ENCODE measurements at places on chromosomes 5 and 9. TPM values are rescaled to one million over a fixed set of nuclear protein-coding genes. Genes with fewer than 3 reads are reported as not detected.

DNA sequence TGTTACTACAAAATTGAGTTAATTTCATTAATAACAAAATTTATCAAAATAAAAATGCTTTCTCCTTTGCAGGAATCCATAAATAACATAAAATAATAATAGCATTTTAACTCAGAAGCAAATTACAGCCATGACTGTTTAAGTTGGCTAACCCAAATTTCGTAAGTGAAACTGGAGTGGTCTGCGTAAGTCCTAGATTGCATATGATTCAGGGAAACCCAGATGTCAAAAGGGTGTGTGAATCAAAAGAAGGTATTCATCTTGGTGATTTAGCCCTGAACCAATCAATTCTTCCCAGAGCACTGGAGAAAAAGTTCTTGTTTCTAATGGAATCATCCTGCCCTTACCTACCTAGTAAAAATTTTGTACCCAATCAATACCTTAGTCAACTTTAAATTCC is 547.6 kb downstream of the RAB3C start:
- no peak for DNase-seq

Gene LRRC19
- total RNA-seq = not detected

Gene MCCC2
- total RNA-seq = 62.6 TPM

DNA sequence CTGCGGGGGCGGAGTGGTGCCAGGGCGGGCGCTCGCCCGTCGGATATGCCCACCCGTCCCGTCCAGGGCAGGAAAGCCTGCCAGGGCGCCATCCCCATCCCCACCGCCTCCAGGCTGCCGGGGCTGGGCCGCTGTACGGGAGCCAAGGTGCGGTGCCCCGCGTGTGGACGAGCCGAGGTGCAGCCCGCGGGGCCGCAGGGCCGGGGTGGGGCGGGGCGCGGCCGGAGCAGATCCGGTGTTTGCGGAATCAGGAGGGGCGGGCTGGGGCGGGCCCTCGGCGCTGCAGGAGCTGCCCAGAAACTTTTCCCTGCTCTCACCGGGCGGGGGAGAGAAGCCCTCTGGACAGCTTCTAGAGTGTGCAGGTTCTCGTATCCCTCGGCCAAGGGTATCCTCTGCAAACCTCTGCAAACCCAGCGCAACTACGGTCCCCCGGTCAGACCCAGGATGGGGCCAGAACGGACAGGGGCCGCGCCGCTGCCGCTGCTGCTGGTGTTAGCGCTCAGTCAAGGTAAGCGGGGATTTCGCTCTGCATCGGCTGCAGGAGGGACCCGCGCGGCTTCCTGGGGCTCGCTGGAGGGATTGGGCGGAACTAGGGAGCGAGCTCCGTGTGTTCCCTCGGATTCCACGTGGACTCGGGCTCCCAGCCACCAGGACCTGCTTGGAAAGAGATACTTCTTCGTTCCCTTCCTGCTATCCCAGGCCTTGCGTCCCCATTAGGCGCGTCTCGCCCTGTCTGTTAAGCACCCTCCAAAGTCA is at the start of gene ITGA2:
TSS of gene ITGA2 (plus strand) at position 328 of the 756 bp plus-strand sequence. CDS start at position 445, 117 bp downstream.
- DNase-seq = peak; percentile 71

DNA sequence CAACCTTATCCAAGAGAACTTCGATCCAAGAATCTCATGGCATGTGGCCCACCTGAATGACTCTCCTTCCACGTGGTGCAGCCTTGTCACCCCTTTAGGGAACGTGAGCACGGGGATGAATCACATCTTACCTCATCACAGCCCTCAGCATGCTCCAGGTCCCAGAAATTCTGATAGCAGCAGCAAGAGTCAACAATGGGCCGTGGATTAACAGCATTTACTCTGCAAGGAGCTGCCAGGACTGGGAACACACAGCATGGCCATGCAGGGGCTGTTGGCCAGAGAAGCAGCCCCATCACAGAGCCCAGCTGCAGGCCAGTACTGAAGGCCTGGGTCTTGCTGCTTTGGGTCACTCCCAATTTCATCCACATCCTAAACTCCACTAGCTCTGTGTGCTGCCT is 150.4 kb downstream of the C5orf15 start:
- no peak for DNase-seq

- no peak for DNase-seq
Observed at GRCh38 chr5:97458851-97459250, 275.8 kb upstream of the RIOK2 start.

Gene PRKACG
- total RNA-seq = not detected

DNA sequence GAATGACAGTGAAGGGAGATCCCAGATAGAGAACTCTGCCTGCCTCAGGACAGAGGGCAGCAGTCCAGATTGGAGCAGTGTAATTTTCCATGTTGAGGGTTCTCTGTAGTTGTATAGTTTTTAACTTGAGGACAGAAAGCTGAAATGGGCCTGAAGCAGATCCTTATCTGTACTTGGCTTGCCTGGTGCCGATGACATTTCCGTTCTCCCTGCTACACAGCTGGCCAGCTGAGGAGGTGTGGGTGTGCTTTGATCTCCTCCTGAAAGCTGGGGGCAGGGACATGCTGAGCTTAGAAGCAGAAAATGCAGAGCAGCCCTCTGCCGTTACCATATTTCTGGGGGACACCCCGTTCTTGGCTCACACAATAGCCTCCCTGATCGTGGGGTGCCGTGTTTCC is 10.5 kb downstream of the GLRX start:
- no peak for DNase-seq

DNA sequence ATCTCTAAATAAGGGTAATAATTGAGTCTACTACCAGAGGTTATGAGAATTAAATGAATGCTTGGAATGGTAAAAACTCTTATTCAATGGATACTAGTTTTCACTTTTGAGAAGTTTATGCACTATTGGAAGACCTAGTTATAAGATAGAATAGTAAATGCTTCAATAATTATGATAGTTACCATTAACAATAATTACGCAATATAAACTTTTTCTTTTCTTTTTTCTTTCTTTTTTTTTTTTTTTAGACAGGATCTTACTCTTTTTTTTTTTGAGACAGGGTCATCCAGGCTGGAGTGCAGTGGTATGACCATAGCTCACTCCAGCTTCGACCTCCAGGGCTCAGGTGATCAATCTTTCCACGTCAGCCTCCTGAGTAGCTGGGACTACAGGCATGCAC is 6.7 kb downstream of the ALDOB start:
- no peak for DNase-seq

GRCh38 chr9:108869092-108869725 is 7.1 kb downstream of the ACTL7A start:
- DNase-seq = no peak

GRCh38 chr5:180380856-180381255 is 27.7 kb upstream of the GFPT2 start:
- no peak for DNase-seq

Gene TESK1
- 8.2 TPM for total RNA-seq

Gene TAL2
- total RNA-seq = not detected

GRCh38 chr9:40926404-40927259 is 201.8 kb downstream of the FOXD4L6 start:
- DNase-seq = no peak

DNA sequence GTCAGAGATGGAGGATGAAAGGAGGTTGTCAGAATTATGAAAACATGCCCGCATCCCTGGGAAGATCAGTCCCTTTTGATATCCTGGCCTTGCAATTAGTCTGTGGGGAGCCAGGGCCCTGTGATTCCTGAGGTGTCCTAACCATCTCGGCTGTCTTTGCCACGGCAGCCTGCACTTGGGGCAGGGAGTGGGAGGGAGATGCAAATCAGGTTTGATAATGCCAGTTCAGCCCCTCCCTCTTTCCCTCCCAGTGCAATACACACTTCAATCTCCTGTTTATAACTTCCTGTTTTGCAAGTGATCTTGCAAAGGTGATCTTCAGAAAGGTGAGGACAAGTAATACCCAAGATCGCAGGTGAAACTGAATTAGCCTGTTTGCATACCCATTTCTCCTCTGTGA is 114.0 kb upstream of the ALDH1B1 start:
- DNase-seq = no peak

Gene NCS1
- 34.3 TPM for total RNA-seq

Gene IRGM
- not detected for total RNA-seq

Gene TUSC1
- total RNA-seq = 7.3 TPM

GRCh38 chr5:55993013-55993412 is 1.8 kb downstream of the IL6ST start:
- peak; percentile 40 for DNase-seq

DNA sequence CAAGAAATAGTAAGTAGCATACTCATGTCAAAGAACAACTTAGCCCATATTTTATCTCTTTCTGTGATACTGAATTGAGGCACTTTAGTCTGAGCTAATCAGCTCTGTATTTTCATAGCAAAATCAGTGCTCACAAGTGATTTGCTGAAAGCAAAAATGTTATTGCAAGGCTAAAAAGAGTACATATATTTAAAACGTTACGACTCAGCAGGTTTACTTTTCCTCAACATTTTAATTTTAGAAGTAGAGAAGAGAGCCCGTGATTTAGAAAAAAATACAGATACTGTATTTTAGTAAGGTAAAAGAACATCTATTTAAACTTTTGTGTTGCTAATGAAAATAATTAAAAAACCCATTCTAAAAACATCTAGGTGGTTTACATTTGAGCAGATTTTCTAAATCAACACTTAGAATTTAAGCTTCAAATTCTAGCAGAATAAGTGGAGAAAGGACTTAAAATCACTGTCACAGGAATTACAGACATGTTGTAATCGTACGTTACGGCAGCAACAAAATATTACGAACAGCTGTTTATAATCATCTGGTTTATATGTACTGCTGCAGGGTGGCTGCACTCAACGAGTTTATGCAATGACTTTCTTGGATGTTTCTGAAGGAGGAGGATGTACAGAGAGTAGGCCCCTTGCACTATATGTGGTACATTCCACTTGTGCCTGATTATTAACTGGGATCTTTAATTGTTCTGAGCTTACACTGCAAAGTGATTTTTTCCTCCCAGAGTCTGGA is 20.1 kb downstream of the SREK1 start:
- DNase-seq = no peak

Data from GM23338 (cell line).